ENCODE measurements at places on chromosomes 5 and 9.

DNA sequence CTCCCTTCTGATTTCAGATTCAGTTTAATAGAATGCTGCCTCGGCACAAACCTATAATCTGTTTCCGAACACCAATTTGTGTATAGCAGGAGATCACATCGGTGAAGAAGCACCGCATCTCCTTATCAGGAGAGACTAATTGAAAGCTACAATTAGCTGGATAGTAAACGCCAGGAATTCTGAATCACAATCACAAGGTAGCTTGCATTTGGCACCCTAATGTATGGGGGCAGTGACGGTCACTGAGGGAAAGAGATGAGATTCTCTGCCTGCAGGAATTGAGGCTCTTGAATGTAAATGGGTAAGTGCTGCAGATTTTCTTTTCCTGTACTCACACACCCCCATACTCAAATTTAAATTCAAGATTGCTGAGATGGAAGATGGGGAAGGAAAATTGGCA is 373.6 kb upstream of the ZNF608 start:
- DNase-seq: no peak

DNA sequence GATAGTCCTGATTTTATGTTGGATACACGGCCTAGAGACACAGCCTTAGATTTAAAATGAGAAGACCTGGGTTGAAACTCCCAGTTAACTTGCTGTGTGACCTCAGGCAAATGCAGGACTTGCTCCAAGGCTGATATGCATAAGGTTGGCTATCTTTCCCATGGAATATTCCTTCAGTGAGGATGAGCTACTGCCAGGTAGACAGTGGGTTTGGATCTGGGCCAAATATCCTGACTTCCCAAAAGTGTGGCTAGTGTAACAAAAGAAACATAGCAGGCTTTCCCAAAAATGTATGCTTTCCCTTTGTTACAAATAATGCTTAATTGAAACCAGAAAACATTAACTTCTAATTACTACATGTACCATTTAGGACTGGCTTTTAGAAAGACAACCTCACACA is 697 bp upstream of the XPA start:
- no peak for DNase-seq

DNA sequence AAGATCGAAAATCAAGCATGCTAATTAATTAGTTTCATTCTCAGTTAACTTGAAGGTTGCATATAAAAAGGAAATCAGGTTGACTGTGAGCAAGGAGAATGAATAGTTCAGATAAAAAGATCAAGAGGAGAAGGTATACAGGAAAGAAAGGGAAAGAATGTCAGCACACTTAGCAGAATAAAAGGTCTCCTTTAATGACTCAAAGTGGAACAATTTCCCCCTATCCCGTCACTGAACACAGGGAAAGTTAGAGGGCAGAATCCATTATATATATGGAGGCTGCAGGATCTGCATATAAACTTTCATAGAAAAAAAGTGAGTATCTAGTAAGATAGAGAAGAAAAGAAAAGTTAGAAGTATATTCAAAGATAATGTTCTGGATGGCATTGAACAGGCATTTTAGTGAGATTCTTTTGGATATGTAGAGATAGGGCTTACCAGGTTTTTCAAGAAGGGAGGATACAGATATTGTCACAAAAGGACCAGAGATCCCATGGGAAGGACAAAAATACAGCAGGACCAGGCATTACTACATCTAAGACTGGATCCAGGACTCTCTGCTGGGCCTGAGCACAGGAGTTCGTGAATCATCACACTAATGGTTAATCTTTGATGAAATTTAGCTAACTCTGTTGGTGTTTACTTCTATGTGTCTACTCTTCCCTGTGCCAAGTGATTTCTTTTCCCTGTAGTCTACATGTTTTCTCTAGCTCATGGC is 988.2 kb upstream of the ARRDC3 start:
- no peak for DNase-seq

GRCh38 chr9:124238546-124239140 is 19.1 kb upstream of the NEK6 start:
- no peak for DNase-seq

DNA sequence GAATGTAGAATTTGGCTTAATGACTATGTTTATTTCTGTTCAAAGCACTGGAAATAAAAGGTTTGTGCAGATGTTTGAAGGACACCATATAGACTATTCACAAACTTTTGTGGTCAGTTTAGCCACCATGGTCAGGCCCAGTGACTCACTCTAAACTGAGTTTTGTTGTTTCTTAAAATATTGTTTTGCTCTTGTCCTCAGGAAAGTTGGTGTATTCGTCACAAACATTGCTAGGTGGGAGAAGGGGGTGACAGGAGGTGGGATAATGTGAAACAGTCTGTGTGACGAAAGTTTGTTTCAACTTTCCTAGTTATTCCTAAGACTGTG is 35.0 kb upstream of the LIFR start:
- peak; percentile 29 for DNase-seq

DNA sequence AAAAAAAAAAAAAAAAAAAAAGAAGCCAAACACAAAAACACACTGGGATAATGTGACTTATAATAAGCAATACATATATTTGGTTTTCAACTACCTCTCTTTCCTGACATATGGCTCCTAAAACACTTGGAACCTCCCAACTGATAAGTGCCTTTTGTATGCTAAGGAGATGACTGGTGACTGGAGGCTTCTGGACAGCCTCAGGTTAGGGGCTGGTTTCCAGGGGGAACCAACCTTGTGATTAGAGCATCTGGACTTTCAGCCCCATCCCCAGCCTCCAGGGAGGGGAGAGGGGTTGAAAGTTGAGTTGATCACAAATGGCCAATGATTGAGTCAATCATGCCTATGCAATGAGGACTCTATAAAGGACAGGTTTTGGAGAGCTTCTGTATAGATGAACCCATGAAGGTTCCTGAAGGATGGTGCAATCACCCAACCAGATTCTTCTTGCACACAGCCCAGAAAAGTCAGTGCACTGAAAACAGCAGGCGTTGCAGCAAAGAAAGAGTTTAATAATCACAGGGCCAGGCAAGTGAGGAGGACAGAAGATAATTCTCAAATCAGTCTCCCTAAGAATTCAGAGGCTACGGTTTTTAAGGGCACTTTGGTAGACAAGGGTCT is 276.7 kb downstream of the AUH start:
- DNase-seq: peak; percentile 23

DNA sequence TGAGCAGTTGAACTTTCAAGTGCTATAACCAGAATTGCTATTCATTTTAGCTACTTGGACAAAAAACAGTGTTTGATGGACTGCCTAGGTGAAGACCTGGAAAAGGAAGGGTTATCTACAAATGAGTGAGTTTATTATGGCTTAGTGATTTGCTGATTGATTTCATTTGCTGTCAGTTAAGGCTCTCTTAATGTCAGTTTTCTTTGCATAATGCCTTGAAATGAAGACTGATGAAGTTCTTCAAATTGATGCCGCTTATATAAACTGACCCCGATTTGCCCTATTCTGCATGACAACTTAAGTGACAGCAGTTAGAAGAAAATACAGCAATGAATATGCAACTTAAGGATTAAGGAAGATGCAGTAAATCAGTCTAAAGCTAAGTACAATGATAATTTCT is 332.6 kb downstream of the CCDC171 start:
- DNase-seq: no peak

DNA sequence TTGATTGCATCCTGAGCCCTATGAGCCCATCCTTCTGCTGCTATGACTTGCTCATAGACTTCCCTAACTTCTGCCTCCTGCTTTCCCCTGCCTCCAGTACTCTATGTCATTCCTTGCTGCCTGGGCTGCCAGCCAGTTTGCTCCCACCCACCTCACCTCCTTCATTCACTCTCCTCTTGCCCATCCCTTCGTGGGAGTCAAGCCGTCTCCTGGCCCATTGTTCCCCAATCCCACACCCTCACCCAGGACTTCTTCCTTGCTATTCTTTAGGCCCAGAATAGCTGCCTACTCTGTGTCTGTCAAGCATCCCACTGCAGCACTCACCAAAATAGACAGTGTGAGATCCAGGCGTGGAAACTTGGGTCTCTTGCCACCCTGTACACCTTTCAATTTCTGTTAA is 131.0 kb downstream of the RASGRF2 start:
- DNase-seq: no peak

- DNase-seq: no peak
These were observed 95.4 kb upstream of the ERCC6L2 start for GRCh38 chr9:95780121-95780520.

GRCh38 chr5:128477944-128478343 is 60.1 kb downstream of the FBN2 start:
- no peak for DNase-seq

DNA sequence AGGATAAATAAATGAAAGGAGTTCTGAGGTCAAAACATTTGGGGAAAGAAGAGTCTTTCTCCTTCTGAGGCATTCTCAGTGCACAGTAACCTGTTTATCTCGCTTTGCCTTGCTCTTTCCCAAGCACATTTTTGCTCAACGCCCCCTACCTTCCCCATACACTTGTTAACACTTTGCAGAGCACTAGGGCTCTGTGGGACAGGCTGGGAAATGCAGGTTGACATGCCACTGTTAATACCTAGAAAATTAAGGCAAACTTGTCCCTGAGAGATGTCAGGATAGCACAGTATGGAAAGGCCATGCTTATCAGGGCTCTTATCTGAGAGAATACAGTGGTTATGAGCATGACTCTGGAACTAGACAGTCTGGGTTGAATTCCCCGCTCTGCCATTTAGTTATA is 152.0 kb downstream of the DOCK8 start:
- DNase-seq: peak; percentile 80

DNA sequence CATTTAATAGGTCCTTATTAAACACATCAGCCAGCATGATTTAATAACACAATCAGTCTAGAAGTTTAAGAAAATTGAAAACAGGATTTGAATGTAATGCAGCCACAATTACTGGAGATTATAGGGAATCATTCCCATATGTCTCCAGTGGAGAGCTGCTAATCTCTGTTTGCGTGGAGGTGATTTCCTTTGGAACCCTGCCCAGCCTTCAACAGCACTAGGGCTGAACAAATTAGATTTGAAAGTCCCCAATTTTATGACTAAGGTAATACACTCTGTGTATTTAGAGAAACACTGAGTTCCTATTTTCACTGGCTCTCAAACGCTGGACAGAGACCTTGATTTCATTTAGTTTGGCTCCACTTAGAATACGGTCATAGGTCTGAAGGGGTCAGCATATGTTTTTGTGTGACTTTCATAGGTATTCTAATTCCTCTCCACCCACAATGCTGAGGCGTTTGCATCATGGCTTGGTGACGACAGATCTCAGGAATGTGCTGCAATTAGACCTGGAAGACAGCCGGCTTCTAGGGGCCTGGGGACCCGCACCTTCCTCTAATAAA is 508.3 kb downstream of the EBF1 start:
- peak; percentile 46 for DNase-seq

DNA sequence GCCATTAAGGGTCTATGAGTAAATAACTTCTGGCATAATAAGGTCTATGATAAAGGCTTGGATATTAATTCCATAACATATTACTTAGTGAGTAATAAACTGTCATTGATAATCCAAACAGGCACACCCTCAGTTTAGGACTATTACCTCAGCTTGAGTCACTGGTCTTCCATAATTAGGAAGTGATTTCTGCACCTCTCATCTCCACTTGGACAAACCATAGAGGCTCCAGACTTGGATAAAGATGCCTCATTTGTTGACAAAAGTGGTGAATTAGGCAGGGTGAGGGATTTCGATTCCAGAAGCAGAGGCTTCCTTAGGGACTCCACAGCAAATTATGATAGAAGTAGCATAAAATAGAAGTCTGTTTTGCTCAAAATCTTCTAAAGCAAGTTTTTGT is 127.5 kb upstream of the MTAP start:
- no peak for DNase-seq

DNA sequence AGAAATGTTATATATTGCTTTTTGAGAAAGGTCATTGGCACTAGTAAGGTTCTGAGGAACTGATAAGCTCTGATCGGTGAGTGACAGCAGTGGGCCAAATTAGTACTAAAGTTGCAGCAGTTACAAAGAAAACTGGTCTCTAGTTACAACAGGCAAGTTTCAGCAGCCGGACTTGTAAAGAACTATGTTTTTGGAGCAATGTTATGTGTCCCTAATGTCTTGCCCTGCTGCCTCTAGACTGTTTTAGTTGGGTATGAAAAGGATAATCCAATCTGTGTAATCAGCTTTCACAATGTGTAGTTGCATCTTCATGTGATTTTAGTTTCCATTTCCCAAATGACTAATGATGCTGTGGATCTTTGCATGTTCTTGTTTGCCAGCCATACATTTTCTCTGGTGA is 113.5 kb downstream of the CAMK4 start:
- no peak for DNase-seq

- DNase-seq: peak; percentile 19
These were observed 435.7 kb upstream of the RIOK2 start for GRCh38 chr5:97618721-97619120.

DNA sequence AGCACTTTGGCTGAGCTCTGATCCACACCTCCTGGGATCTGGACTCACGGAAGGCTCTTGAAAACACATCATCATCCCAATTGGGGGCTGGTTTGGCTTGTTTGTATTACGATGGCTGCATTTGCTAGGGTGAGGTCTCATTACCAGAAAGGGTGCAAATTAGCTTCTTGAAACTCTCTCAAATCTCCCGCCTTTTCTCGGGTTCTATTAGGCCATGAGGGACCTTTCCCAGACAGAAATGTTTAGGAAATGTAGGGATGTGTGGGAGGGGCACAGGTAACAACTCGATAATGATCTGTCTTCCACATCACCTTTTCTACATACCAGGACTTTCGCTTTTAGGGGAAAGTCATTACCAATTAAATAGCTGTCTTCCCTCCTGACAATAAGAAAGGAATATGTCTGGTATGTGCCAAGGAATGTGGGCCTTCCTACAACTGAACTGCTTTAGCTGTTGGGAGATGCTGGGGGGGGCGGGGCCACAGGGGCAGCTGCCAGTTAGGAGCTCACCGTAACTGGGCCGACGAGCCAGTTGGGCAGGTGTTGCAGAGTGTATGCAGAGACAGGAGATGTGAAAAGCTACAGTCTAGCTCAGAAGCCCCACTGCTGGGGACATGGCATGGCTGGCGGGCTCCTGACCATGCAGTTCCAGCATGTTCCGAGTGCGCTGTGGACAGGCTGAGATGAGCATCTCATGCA is 71.2 kb downstream of the AK8 start:
- peak; percentile 90 for DNase-seq

GRCh38 chr9:33638391-33638915 is 114.4 kb downstream of the ANKRD18B start:
- no peak for DNase-seq

DNA sequence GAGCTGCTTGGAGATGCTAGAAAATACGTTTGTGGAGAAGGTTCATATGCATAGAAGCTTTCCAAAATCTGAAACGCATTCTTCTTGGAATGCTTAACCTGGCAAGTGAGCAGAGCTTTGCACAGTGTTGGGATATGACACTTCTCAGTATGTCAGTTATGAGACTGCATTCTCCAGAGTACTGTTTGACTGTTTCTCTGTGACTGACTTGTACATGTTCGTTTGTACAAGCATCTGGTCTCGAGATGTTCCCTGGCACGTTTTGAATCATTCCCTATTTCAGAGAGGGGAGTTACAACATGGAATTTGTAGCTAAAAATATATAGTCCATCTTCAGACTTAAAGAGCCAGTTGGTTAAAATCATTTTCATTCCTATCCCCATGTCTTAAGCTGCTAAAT is 272.4 kb downstream of the ARRDC3 start:
- no peak for DNase-seq

GRCh38 chr5:170681013-170681433 is 102.5 kb upstream of the GABRP start:
- DNase-seq: peak; percentile 3

- no peak for DNase-seq
These were observed 17.1 kb downstream of the FBP1 start for GRCh38 chr9:94622087-94622800.
